Activated CD8-positive, alpha-beta T cell treated with anti-CD3 and anti-CD28 coated beads, Interleukin-2, amount 10 ng/mL, durations not matched to agents 7 days and 5 days (primary cell): ENCODE measurements at places on chromosomes 3 and 15. TPM values are rescaled to one million over a fixed set of nuclear protein-coding genes. Genes with fewer than 3 reads are reported as not detected.
A peak's percentile ranks its signal among the peaks of the same experiment; 100 is the strongest.

DNA sequence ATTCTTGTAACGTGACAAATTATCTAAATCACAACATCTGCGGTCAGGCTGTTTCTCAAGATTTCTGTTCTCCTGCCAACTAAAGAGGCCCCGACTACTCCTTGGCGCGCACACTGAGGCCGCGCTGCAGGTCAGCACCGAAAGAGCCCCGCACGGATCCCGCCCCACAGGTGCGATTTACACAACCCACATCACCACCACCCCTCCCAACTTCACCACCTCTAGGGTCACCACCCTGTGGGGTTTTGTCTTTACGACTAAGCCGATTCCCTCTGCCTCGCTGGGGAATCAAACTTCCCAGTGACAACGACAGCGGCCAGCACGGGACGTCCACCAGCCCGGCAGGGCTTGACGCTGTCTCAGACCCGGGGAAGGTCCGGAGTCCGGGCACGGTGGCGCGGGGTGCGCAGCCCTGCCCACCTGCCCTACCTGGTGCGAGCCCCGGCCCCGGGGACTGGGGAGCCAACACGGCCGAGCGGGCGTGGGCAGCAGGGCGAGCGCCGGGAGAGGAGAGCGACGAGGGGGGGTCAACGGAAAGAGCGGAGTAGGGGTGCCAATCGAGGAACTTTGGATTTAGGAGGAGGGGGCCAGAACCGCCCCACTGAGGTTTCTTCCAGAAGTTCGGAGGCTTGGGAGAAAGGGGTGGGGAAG is 764 bp downstream of the UACA start:
- DNase-seq: peak; percentile 21

DNA sequence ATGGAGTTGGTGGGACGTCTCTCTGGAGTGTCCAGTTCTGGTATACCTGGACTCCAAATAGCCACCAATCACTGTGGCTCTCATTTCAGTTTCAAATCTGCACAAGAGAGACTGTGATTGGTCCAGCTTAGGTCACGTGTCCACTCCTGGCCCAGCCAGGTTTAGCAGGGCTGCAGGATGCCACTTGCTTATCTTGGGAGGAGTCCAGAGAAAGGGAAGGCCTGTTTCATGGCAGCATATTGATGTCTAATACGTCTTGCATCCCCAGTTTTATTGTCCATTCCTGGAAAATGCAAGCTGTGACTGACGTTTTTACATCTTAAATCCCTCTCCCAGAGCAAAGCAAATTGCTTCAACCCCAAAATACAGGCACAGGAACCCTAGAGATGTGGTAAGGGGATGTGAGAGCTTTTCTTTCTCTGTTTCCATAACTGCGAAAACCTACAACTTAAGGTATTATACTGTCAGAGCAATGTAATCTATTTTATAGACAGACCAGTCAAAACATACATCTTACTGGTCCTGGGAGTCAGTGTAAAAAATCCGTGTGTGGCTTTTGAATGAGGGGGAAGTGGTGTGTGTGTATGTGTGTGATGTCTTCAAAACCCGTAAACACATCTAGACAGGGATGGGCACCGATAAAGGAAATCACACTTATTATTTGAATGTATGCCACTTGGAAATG is 274.4 kb downstream of the TLE3 start:
- DNase-seq: no peak

DNA sequence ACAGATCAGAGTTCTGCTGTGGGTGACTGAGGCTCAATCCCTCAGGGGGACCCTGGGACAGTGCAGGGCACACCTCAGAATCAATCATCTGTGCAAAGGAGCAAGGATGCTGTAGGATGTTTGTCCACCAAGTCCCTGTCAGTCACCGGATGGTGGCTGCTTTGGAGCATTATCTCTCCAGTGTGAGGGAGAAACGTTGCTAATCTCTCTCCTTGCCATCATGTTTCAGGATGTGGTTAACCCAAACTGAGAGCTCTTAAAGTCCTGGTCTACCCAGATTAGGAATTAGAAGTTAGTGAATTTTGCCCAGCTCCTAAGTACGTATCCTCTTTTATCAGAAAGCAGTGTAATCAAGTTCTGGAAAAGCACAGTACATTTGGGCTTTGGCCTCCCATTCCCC is 26.2 kb upstream of the LRRC3B start:
- no peak for DNase-seq

- no peak for DNase-seq
These were observed 32.2 kb downstream of the ANAPC13 start for GRCh38 chr3:134453631-134454030.

- DNase-seq: peak; percentile 60
These were observed 143.4 kb upstream of the RASGRP1 start for GRCh38 chr15:38707802-38708671.

TRIM42 gene
- not detected for total RNA-seq

TTLL13 gene
- total RNA-seq: not detected

IQCH gene
- total RNA-seq: 0.97 TPM

SNX22 gene
- total RNA-seq: 0.47 TPM
